Lower leg skin (tissue), 4 donors: ENCODE measurements at places on chromosomes 12 and 14. TPM values are rescaled to one million over a fixed set of nuclear protein-coding genes. Genes with fewer than 3 reads are reported as not detected.

The GLT1D1 gene
- 2.1 TPM for total RNA-seq

The TGFB3 gene
- 3.1 TPM for total RNA-seq

The INTS13 gene
- total RNA-seq, result 14.0 TPM

The TCL1B gene
- total RNA-seq, result not detected

The PPFIA2 gene
- total RNA-seq, result not detected

The MUCL1 gene
- 172 TPM for total RNA-seq

The PLBD1 gene
- 26.5 TPM for total RNA-seq

The SLC6A15 gene
- total RNA-seq, result 2.4 TPM

The RTN1 gene
- 6.0 TPM for total RNA-seq

The RAN gene
- total RNA-seq, result 88.3 TPM

The ASB2 gene
- total RNA-seq, result 0.46 TPM

The COX8C gene
- not detected for total RNA-seq
